ENCODE measurements at places on chromosomes 2 and 18.

DNA sequence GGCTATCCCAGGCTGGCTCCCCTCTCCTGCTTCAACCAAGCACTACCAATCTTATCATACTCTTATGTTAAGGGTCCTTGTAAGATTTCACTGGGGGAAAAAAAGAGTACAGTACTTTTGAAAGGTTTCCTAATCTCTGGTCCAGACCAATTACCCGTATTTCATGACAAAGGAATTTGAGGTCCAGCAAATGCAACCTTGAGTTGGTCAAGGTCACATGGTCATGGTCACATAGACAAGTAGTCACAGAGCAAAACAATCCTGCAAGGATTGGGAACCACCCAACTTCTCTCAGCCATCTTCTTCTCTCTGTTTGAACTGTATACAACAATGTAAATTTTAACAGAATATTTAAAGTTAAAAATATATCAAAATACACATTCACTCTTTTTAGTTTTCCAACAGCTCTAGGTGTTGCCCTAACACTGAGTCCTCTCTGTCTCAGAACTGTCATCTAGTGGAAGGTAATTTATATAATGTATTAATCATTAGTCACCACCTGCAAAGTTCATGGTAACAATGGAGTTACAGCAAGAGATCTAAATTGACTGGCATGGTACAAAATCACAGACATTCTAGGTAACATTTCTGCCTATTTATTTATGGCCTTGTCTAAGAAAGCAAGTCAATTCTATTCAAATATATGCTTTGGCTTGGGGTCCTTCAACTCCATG, 21.5 kb downstream of the DTNB start:
- no peak for DNase-seq

- no peak for DNase-seq
Observed at GRCh38 chr2:101327863-101328394, 19.4 kb upstream of the RNF149 start.

DNA sequence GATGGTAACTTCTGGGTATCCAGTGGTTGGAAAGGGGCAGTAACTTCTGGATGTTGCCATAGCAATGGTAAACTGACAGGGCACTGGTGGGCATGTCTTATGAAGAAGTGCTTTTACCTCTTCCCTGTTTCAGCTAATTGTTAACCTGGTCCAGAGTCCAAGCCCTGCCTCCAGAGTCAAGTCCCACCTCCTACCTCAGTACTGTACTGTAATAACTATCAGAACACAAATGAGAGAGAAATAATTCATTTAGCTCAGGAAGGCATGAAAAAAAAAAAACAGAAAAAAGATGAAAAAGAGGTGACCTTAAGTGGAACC, 237.0 kb downstream of the ZNF804A start:
- no peak for DNase-seq

- no peak for DNase-seq
Observed at GRCh38 chr2:44547718-44548117, 186.0 kb downstream of the CAMKMT start.

- DNase-seq: no peak
Observed at GRCh38 chr18:42094875-42095274, 139.8 kb downstream of the PIK3C3 start.

DNA sequence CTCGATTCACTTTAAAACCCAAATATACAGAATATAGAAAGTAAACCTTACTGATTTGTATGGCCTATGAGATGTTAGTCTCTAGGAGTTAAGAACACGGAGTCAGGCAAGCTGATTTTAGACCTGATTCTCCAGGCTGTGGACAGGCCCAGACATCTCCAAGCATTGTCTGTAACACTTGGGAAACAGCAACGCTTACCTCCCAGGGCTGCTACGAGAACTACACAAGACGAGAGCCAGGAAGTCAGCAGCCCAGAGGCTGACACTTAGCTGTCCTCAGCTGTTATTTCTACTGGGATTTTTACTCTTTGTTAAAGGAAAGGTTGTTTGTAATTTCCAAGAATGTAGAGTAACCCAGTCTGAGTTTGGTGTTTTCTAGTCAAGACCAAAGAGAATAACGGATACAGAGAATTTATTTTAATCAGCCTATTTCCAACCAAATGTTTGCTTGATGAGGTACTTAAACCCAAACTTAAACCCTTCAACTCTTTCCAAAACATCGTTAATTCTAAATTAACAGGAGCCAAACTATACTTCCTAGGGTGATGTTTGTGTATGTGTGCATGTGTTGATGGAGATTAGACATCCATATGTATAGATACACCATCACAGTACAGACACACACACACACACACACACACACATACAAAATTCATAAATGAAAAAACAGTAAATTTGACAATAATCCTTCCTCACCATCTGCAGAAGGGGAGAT, 123.4 kb downstream of the LAMA1 start:
- no peak for DNase-seq

DNA sequence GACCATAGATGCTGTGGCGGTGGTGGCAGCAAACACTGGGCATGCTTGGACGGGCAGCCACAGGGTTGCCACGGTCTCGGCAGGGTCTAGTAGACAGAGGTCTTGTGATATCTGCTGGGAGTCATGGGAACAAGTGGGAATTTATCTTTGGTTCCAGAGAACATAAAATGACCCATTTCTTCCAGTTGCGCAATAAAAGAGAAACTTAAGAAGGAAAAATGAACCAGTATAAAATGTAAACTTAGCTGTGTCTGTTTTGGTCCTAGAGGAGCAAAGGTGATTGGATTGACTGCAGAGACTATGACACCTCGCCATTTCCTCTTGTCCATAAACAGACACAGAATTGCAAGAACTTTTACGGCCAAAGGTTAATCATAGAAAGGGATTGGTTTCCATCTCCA, 132.6 kb upstream of the RBBP8 start:
- DNase-seq: no peak
